ENCODE measurements at places on chromosomes 11 and 22. TPM values are rescaled to one million over a fixed set of nuclear protein-coding genes. Genes with fewer than 3 reads are reported as not detected.

TMEM138 gene
- 19.9 TPM for total RNA-seq

CRYBB2 gene
- not detected for total RNA-seq

GLYAT gene
- total RNA-seq = not detected

SLC1A2 gene
- total RNA-seq = 4.7 TPM

AMOTL1 gene
- 45.7 TPM for total RNA-seq

MS4A14 gene
- total RNA-seq = 1.7 TPM

MUC5B gene
- total RNA-seq = 0.25 TPM

GDPD4 gene
- not detected for total RNA-seq

ZBTB3 gene
- 6.1 TPM for total RNA-seq

PLAAT5 gene
- 0.74 TPM for total RNA-seq

HTR3A gene
- not detected for total RNA-seq

TRIM48 gene
- total RNA-seq = not detected

P4HA3 gene
- 1.7 TPM for total RNA-seq

MS4A15 gene
- total RNA-seq = not detected

MS4A3 gene
- not detected for total RNA-seq

ANGPTL5 gene
- not detected for total RNA-seq

USP2 gene
- 2.5 TPM for total RNA-seq

CARD18 gene
- not detected for total RNA-seq

SVIP gene
- 3.2 TPM for total RNA-seq

SHANK2 gene
- total RNA-seq = 11.0 TPM

OR52E2 gene
- not detected for total RNA-seq

CSTF3 gene
- 13.3 TPM for total RNA-seq

CSF2RB gene
- total RNA-seq = 4.2 TPM

All from vagina (tissue), 2 donors.